Naive thymus-derived CD4-positive, alpha-beta T cell (primary cell): ENCODE measurements at places on chromosomes 4 and X.

DNA sequence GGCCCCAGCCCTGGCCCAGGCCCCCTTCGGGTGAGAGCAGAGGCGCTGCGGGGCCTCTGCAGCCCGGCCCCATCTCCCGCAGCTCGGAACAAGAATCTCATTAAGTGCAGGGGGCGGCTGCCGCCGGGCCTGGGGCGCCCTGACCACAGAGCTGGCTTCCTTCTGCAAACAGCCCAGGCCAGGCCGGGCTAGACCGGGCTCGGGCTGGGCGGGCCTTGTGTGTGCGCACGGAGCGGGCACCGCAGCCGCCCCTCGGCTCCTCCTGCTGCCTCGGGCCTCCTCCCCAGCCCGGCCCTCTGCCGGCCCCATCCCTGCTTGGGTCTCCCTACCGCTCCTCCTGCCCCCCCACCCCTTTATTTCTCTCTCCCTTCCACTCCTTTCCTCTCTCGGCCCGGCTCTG is 83.3 kb downstream of the EFNB1 start:
- DNase-seq, result no peak

DNA sequence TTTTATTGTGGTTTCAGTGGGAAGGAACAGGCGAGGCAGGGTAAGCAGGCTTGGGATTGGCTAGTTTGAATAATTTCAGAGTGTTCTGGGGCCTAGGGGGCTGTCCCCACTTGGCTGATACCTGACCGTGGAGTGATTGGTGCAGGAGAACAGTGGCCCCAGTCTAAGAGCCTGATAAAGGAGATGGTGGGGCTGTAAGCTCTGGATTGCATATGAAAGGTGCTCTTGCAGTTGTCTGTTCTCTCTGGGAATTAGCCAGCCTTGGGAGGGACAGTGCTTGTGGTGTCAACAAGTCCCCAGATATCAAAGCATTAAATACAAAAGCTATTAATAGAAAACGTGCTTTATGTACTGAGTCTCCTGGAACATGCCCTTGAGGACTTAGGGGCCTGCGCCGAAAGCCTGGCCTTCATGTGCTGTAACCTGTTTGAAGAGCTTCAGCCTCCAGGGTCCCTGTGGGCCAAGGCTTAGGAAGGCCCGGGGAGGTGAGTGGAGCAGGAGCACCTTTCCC is 30.4 kb upstream of the CLTRN start:
- no peak for DNase-seq

- DNase-seq, result no peak
These were observed 15.2 kb upstream of the ZIC3 start for GRCh38 chrX:137550665-137551261.

- no peak for DNase-seq
These were observed 7.6 kb upstream of the PCDH19 start for GRCh38 chrX:100417681-100418080.

GRCh38 chrX:40175511-40176350 is 78.0 kb upstream of the BCOR start:
- DNase-seq, result peak; percentile 60

DNA sequence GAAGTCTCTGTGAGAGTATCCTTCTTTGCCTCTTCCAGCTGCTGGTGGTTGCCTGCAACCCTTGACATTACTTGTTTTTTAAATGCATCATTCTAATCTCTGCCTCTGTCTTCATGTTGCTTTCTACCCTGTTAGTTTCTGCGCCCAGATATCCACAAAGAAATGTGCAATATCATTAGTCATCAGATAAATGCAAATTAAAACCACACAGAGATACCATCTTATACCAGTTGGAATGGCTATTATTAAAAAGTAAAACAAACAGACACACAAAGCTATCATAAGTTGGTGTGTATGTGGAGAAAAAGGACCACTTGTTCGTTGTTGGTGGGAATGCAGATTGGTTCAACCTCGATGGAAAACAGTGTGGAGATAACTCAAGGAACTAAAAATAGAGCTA is 517.4 kb downstream of the FAT4 start:
- no peak for DNase-seq

- DNase-seq, result no peak
These were observed 11.7 kb upstream of the PTPN13 start for GRCh38 chr4:86582410-86582809.

- DNase-seq, result no peak
These were observed 11.7 kb upstream of the RPS6KA6 start for GRCh38 chrX:84199688-84200087.

DNA sequence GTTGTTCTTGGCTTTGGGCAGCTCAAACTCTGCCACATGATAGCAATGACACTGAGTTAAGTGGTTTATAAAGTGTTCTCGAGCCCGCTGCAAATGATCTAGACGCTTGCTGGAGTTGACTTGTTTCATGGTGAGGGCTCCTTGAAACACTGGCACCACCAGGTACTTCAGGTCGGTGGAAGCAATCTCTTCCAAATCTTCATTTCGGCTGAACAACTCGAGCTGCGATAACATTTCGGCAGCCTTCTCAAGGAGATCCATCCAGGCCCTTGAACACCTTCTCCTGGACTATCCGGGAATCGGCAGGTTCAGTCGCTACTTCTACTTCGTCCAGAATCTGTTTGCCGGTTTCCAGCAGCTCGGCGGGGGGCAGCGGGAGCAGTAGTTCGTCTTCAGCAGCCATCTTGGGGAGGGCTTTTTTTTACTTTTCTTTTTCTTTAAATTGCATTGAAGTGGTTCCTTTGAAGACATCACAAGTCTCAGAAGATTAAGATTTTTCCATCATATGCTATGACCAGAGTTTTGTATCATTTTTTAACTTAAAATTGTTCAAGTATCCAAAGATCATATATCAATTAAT is 28.0 kb downstream of the HNRNPDL start:
- DNase-seq, result no peak

DNA sequence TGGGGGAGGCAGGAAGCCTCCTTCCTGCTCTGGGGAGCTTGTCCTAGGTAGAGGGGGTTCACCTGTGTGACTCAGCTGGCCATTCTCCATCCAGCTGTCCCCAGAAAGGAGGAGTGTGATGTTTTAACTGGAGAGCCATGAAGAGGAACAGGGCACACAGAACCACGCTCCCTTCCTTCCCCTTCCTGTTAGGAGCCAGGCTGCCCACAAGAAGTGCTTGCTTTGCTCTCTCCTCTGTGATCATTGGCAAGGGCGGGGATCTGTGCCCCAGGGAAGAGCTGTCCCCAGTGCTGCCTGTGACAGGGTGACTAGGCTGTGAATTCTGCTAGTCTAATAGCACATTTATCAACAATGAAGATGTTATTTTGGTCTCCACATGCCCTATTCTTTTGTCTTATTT is 169.6 kb upstream of the GATB start:
- DNase-seq, result no peak

DNA sequence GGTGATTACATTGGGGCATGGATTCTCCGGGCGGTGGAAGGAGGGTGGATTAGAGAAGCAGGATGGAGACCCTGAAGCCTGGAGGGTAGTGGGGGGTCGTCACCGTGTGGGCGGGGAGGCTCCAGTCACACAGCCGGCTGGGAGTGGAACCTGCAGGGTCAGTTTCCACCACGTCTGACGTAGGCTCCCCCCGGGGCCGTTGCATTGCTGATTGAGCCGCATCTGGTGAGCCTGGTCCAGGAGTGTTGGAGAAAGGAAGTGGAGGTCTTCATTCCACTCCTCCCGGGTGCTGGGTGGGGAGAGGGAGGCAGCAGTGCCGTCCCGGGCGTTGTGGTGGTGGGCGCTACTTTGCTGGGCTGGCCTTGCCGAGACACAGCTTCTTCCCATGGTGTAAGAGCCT is 28.1 kb downstream of the TBC1D14 start:
- no peak for DNase-seq

DNA sequence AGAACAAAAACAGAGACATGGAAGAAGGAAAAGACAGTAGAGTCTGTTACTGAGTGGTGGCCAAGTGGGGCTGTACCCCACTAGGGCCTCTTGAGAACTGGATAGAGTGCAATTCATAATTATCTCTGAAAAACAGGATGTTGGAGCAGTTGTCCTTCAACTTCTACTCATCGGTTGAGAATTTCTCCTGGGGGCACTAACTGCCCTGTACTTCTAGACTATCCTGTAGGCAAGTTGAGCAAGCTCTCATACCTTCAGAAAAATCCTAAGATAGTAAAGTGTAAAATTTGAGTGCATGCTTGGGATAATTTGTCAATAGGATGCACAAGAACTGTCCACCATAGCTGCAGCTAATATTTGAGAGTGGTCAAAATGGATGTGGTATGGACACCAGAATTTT is 179.7 kb upstream of the CNKSR2 start:
- DNase-seq, result no peak

DNA sequence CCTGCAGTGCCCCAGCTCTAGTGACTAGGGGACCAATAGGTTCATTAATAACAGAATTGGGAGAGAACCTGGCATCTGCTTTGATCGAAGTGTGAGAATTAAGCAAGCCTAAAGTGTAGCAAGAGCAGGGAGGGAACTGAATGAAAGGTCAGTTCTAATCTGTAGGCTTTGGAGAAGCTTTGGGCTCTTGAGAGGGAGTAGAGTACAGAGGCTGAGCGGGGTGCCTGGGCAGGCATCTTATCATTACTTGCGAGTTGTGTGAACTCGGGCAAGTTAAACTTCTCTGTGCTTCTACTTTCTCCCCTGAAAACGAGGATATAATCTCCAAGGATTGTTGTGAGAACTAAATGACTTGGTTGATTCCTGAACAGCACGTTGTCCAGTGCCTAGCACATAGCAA is 906 bp upstream of the PARM1 start:
- DNase-seq, result no peak
